A549 treated with AZD2906 at 1 μM for 4 hours (cell line): ENCODE measurements at places on chromosomes 7 and 10. TPM values are rescaled to one million over a fixed set of nuclear protein-coding genes. Genes with fewer than 3 reads are reported as not detected.

The THSD7A gene
- 1.4 to 2.4 TPM (median 1.9 TPM) in 5 replicates for total RNA-seq

The TAS2R40 gene
- not detected in 5 replicates for total RNA-seq

The CNNM1 gene
- 22.8 to 27.4 TPM (median 25.6 TPM) in 5 replicates for total RNA-seq

The SYCE1 gene
- total RNA-seq = not detected in 5 replicates

The C10orf67 gene
- 0.05 to 0.19 TPM (median 0.09 TPM) in 4 of 5 replicates, not detected in the other for total RNA-seq

The DNTT gene
- total RNA-seq = not detected in 5 replicates

The LBX1 gene
- total RNA-seq = not detected in 5 replicates

The OGDH gene
- 28.1 to 31.2 TPM (median 29.8 TPM) in 5 replicates for total RNA-seq

The OR13A1 gene
- 0.06 TPM in 1 of 5 replicates, not detected in the others for total RNA-seq

The LEP gene
- not detected in 5 replicates for total RNA-seq

The BMPER gene
- total RNA-seq = 4.0 to 6.1 TPM (median 4.4 TPM) in 5 replicates

The CAMK2B gene
- total RNA-seq = 0.17 to 0.49 TPM (median 0.24 TPM) in 5 replicates

The NEUROD6 gene
- not detected in 5 replicates for total RNA-seq

The SPDYE9 gene
- not detected in 5 replicates for total RNA-seq

The OGDHL gene
- total RNA-seq = 0.46 to 0.59 TPM (median 0.47 TPM) in 5 replicates

The CYP2C19 gene
- not detected in 5 replicates for total RNA-seq

The JAKMIP3 gene
- total RNA-seq = 0.68 to 1.1 TPM (median 1.00 TPM) in 5 replicates

The RGR gene
- not detected in 5 replicates for total RNA-seq

The LRGUK gene
- total RNA-seq = 0.20 to 0.37 TPM (median 0.31 TPM) in 5 replicates

The STEAP4 gene
- total RNA-seq = 0.01 to 0.02 TPM (median 0.02 TPM) in 4 of 5 replicates, not detected in the other

The PRSS2 gene
- not detected in 5 replicates for total RNA-seq

The MARCHF5 gene
- total RNA-seq = 32.4 to 35.3 TPM (median 34.6 TPM) in 5 replicates

The CALY gene
- total RNA-seq = 0.07 to 0.78 TPM (median 0.63 TPM) in 5 replicates

The CYP2E1 gene
- 0.15 to 0.40 TPM (median 0.23 TPM) in 4 of 5 replicates, not detected in the other for total RNA-seq

The AGAP5 gene
- total RNA-seq = 1.6 to 2.4 TPM (median 2.3 TPM) in 5 replicates

The AEBP1 gene
- 0.06 TPM in 1 of 5 replicates, not detected in the others for total RNA-seq

The FOXP2 gene
- not detected in 5 replicates for total RNA-seq

The MEIG1 gene
- 0.43 to 0.83 TPM (median 0.63 TPM) in 5 replicates for total RNA-seq

The KCNK18 gene
- total RNA-seq = not detected in 5 replicates

The RAMP3 gene
- total RNA-seq = not detected in 5 replicates

The VAX1 gene
- total RNA-seq = 0.98 to 1.4 TPM (median 1.3 TPM) in 5 replicates

The EIF4H gene
- 293 to 335 TPM (median 298 TPM) in 5 replicates for total RNA-seq

The AGMO gene
- 0.77 to 1.3 TPM (median 1.2 TPM) in 5 replicates for total RNA-seq

The PNLIPRP2 gene
- 0.06 to 0.14 TPM (median 0.08 TPM) in 4 of 5 replicates, not detected in the other for total RNA-seq

The CPN1 gene
- total RNA-seq = 0.22 to 0.37 TPM (median 0.34 TPM) in 5 replicates

The SYT15B gene
- 3.1 to 4.0 TPM (median 3.6 TPM) in 5 replicates for total RNA-seq

The FANK1 gene
- total RNA-seq = 1.8 to 2.7 TPM (median 2.2 TPM) in 5 replicates

The ZNF503 gene
- total RNA-seq = 6.0 to 8.8 TPM (median 8.4 TPM) in 5 replicates

The HSPA12A gene
- total RNA-seq = 8.0 to 9.8 TPM (median 8.7 TPM) in 5 replicates
